ENCODE measurements at places on chromosomes 5 and 9.

DNA sequence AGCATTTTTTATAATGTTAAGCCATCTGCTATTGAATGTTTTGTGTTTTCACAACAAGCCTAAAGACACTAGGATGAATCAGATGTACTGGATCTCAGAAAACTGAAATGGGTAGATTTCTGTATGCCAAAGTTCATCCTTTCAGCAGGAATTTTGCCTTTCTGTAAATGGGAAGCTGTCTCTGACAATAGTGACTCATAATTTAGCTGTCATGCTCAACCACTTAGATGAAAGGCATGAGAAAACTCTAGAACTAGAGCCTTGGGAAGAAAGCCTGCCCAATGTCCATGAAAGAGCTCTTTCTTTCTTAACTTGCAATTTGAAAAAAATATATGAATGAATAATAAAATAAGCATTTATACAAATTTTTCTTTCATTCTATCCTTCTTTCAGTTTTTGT is 616.0 kb upstream of the EDIL3 start:
- no peak for DNase-seq

DNA sequence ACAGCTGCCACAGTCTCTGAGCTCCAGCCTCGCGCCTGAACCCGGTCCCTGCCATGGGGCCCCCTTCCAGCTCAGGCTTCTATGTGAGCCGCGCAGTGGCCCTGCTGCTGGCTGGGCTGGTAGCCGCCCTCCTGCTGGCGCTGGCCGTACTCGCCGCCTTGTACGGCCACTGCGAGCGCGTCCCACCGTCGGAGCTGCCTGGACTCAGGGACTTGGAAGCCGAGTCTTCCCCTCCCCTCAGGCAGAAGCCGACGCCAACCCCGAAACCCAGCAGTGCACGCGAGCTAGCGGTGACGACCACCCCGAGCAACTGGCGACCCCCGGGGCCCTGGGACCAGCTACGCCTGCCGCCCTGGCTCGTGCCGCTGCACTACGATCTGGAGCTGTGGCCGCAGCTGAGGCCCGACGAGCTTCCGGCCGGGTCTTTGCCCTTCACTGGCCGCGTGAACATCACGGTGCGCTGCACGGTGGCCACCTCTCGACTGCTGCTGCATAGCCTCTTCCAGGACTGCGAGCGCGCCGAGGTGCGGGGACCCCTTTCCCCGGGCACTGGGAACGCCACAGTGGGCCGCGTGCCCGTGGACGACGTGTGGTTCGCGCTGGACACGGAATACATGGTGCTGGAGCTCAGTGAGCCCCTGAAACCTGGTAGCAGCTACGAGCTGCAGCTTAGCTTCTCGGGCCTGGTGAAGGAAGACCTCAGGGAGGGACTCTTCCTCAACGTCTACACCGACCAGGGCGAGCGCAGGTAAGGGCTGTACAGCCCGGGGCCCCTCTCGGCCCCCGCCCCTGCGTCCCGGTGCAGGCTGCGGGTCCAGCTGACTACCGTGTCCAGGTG is 509 bp downstream of the LVRN start:
- peak; percentile 22 for DNase-seq

- no peak for DNase-seq
Observed at GRCh38 chr9:107158321-107158720, 124.8 kb upstream of the RAD23B start.

DNA sequence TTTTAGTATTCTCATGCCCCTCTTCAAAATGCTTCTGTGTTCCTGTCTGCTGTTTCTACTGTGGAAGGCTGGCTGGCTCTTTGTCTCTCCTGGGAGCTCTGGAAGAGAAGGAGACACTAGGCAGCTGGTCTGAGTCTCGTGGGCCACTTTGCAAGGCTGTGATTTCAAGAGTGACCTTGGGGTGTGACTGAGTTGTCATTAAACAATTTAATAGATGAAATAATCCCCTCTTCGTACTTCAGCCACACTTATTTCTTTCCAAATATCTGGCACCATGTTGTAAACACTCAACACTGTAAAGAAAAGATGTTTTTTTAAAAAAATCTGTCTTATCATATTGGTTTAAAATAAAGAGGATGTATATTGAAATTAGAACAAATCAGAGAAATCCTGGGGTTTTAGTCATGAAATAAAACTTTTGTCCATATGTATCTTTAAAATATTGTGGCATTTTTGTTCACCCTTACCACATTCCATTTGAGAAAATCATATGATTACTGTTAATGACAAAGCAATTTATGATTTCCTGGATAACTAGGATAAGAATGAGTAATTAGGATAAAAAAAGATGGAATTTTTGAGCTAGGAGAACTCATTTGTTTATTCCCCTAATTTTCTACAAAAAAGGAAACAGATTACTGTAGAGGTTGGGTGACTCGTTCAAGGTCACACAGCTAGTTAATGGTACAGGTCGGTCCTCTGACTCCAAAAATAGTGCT is 200.8 kb downstream of the MAT2B start:
- DNase-seq = no peak

- DNase-seq = no peak
Observed at GRCh38 chr5:38680094-38680825, 123.8 kb upstream of the LIFR start.

DNA sequence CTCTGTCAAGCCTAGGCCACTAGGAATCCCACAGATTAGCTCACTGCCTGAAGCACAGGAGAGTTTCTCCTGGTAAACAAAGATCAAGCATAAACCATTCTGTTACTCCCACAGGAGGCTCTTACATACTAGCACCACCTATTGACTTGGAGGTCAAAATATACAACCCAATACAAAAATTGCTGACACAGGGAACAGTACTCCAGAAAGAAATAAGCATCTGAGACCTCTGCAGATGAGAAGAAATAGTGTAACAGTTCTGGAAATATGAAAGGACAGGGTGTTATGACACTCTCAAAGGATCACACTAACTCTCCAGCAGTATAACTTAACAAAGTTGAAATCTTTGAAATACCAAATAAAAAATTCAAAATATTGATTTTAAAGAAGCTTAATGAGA is 269.6 kb upstream of the ARRDC3 start:
- no peak for DNase-seq

GRCh38 chr9:4077499-4078102 is 222.3 kb downstream of the GLIS3 start:
- DNase-seq = no peak

- no peak for DNase-seq
Observed at GRCh38 chr5:147586832-147587231, 77.0 kb upstream of the DPYSL3 start.

GRCh38 chr5:97728920-97729319 is 545.9 kb upstream of the RIOK2 start:
- DNase-seq = no peak

DNA sequence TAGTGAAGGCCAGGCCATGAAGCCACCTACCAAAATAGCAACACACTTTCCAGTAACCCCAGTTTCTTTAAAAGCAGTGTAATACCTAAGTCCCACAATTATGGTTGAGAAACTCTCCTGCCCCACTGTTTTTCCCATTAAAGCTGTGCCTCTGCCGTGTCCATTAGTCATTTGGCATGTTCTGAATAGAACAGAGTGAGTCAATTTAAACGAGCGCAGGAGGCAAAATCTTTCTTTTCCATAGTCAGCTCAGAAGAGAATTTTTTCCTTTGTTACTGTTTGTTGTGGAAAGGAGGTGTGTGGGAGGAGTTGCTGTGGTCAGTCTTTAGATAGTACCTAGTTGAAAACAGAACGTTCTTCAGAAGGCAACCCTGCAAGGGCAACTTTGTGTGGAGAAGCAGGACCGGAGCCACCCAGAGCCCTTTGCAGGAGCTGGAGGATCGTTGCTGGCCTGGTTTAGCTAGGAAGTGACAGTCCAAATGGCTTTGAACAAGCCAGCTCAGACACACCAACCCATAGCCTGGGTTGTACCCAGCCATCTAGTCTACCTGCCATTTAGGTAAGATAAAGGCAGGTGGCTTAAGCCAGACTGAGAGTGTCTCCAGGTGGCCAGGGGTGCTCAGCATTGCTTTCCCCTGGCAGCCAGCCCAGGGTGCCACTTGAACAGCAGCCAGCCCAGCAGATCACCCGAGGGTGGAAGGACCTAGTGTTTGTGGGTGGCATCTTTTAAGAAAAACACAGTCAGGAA is 30.4 kb downstream of the GADD45G start:
- no peak for DNase-seq

- DNase-seq = no peak
Observed at GRCh38 chr9:72276429-72276828, 88.6 kb downstream of the ZFAND5 start.

DNA sequence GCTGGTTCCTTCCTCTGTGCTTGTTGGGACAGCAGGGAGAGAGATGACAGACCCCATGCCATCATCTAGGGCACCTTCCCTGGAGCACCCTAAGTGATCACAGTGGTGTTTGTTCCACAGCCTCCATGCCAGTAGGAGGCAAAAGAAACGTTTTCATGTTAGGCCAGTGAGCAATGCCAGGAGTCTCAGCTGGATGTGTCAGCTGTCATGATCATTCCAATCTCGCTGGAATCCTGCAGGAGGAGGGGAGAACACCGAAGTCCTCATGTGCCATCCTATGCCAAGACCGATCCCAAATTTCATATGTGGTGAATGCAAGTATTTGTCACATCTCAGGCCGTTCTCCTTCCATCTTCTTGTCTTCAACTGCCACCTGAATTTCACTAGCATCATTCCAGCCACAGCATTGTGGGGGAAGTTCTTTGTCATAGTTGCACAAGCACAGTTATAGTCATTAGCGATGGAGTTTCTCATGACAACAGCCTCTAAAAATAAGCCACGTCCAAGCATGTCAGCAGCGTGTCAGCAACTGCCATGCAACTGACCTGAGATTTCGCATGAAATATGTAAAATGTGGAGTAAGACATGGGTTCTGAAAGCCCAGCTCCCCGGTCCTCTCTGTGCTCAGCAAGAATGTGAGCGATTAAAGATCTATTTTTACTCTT is 97.2 kb upstream of the DNAH5 start:
- DNase-seq = no peak

GRCh38 chr9:95545831-95546567 is 29.2 kb upstream of the PTCH1 start:
- no peak for DNase-seq

DNA sequence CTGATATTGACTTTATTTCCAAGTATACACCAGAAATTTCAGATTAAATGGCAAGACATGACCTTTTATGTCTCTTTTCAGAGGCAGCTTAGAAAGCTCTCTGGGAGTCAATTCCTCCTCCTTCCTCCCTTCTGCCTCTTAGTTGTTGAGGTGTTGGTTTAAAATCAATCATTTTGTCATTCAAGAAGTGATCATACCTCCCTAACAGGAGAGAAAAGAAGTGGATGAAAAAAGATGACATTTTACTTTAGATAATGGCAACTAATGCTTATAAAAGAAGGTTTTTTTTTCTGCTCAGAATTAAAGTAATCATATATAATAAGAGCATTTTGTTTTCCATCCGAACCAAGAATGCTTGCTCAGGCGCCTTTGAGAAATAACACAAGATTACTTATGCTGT is 448.7 kb downstream of the CTNND2 start:
- no peak for DNase-seq

DNA sequence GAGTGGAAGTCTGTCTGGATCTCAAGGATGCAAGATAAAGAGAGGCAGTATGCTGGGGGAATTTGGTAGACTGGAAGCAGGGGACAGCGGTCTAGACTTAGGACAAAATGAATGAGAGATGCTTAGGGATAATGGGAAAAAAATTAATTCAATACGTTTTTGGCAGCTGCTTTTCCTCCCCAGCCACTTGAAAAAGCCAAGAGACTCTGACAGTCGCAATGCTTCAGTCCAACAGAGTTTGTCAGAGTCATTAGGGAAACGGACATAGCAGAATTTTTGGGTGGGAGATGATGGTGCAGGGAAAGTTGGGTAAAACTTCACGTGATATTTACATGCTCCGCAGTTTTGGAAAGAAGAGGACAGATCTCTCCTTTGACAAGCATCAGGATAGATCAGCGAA is 129.7 kb downstream of the GOLPH3 start:
- DNase-seq = no peak

GRCh38 chr5:144944936-144945335 is 774.3 kb downstream of the KCTD16 start:
- no peak for DNase-seq

DNA sequence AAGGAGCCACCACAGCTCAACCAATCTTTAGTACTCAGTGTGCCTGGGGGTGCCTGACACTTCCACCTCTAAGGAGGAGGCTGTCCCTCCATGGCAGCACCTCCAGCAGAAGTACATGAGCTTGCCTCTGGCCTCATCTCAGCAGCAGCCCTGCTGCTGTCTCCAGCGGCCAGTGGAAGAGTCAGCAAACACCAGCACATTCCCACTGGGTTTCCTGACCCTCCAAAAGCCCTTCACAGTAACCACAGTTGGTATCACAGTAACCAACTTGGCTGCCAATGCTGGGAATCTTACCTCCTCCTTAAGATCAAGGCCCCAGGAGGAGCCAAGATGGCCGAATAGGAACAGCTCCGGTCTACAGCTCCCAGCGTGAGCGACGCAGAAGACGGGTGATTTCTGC is 29.4 kb downstream of the FSTL4 start:
- no peak for DNase-seq

GRCh38 chr9:137494550-137495351 is 35.6 kb upstream of the NSMF start:
- no peak for DNase-seq

- no peak for DNase-seq
Observed at GRCh38 chr9:137580209-137580953, 1.7 kb upstream of the DPH7 start.

- DNase-seq = no peak
Observed at GRCh38 chr5:109335114-109335513, 74.7 kb downstream of the PJA2 start.

DNA sequence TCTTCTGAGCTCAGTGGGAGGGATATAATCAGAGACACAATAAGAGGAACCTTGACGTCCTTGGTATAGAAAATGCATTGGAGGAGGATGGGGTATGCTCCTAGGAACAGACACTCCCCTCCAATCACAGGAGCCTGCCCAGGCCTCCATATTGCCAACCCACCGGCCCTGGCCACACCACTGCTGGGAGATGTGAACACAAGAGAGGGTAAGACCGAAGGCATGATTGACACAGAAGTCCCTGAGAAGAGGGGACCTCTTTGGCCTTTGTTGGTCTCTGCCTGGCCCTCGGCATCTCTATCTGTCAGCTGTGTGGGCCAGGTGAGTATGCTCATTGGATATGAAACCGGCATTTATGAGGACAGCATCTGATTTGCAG is 62.0 kb downstream of the CRB2 start:
- no peak for DNase-seq

DNA sequence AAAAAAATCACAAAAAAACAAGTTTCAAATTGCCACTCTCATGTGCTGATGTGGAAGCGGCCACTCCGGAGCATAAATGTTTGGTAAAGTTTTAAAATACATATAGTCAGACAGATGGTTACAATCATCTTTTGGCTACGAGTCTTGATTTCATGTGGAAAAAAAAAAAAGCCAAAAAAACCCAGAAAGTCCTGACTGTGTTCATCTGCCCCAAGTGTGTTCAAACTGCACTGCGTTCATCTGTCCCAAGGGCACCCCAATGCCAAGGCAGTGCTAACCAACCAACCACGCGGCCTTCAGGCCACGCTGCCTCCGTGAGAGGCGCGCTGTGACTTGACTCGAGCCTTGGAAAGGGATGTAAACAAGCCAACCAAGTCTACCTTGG is 127.1 kb downstream of the MYO10 start:
- DNase-seq = no peak

Measured in activated B cell treated with CpG ODN at 0.5 μM for 24 hours (primary cell).